ENCODE measurements at places on chromosomes 6 and 20.
A peak's percentile ranks its signal among the peaks of the same experiment; 100 is the strongest.

GRCh38 chr6:35011096-35012041, 122.3 kb downstream of the ANKS1A start:
- no peak for ATAC-seq

- ATAC-seq, result no peak
These were observed 5.0 kb upstream of the COL20A1 start for GRCh38 chr20:63287697-63288580.

- no peak for ATAC-seq
These were observed 27.4 kb downstream of the CBLN4 start for GRCh38 chr20:55977690-55978459.

DNA sequence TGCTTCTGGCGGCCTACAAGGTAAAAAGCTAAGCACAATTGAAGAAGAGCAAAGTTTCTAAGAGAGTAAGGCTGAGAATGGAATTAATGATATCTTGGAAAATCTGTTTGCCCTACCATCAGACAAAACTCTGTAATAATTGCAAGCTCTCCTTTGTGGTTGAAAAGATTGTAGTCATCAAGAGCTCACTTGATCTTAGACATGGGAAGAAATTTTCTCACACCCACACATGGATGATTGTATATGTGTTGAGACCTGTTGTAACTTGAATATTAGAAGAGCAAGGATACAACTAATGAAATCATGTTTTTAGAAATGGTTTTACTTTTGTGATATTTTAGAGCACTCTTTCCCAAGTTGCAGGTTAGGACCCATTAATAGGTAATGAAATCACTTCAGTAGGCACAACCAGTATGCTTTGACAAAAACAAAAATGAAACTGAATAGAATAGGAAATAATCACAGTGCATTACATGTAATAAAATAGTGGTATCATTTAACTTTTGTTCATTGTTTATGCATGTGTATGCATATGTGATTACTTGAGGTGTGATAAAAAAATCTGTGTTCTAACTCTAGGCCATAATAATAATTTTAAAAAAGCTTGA, 14.0 kb downstream of the DCBLD1 start:
- ATAC-seq, result no peak

GRCh38 chr6:53111865-53112264, 36.8 kb downstream of the GCM1 start:
- ATAC-seq, result no peak

- ATAC-seq, result no peak
These were observed 40.3 kb upstream of the CNKSR3 start for GRCh38 chr6:154550779-154551178.

DNA sequence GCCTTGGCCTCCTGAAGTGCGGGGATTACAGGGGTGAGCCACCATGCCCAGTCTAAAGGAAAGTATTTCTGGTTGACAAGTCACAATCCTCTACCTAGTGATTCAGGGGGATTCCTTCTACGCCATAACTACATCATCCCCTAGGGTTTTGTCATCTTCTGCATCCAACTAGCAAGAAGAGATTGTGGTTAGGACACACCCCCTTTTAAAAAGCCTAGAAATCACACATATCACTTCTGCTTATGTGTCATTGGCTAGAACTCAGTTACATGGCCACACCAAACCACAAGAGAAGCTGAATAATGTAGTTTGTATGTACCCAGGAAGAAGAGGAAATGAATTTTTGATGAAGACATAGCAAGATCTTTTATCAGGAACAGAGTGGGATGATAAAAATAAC, 14.7 kb upstream of the CHD6 start:
- peak; percentile 58 for ATAC-seq

DNA sequence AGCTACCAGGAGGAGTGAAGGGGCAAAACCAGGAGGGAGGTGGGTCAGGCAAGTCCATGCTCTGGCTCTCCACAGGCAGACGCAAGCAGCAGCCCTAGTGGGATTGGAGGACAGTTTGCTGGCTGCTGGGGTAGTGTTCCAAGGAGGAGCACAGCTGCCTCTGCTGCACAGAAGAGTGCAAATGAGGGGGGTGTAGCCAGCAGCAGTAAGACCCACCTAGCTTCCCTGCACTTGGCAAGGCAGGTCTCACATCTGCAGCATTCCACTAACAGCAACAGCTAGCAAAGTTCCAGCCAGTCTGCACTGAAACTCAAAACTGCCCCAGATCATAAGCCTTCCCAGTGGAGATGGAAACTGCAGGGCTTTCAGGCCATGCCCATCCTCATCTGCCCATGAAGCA, 405.0 kb downstream of the UTRN start:
- no peak for ATAC-seq

- ATAC-seq, result peak; percentile 47
These were observed 65.0 kb downstream of the HDDC2 start for GRCh38 chr6:125236536-125237327.

- no peak for ATAC-seq
These were observed 37.2 kb downstream of the CNKSR3 start for GRCh38 chr6:154473324-154473723.

- no peak for ATAC-seq
These were observed 110.9 kb downstream of the HFE start for GRCh38 chr6:26197933-26198721.

DNA sequence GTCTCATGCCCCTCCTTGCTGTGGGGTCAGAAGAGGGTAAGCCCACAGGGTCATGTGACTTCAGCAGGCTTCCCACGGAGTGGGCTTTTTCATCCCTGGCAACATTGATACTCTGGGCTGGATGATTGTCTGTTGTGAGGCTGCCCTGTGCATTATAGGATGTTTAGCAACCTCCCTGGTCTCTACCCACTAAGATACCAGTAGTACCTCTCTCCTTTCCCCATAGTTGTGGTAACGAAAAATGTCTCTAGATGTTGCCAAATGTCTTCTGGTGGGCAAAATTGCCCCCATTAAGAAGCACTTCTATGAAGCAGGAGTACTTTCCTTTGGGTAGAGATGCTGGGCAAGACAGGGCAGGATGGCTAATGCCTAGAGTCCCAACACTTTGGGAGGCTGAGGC, 232.5 kb upstream of the ZNF217 start:
- no peak for ATAC-seq

DNA sequence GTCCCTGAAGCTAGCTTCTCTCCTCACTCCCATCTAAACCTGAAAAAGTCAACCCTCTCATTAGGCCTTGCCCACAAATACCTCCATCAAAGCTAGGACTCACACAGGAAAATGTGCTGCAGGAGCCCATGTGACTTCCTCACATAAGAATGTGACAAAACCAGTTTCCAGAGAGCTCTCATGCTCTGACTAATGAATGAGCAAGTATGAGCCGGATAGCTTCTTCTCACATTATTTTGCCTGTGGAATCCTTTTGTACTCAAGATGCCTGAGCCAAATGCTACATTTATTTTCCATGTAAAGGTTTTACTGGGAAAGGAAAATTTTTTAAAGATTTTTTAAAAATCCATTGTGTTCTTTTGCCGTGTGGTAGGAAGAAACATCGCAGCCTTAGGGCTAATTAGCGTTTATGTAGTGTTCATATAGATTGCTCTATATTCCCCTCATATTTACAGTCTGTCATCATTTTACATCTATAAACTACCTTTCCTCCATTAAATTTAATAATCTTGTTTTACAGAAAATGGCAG, 68.6 kb upstream of the CCN6 start:
- no peak for ATAC-seq

- no peak for ATAC-seq
These were observed 8.8 kb upstream of the TPD52L1 start for GRCh38 chr6:125144822-125145221.

DNA sequence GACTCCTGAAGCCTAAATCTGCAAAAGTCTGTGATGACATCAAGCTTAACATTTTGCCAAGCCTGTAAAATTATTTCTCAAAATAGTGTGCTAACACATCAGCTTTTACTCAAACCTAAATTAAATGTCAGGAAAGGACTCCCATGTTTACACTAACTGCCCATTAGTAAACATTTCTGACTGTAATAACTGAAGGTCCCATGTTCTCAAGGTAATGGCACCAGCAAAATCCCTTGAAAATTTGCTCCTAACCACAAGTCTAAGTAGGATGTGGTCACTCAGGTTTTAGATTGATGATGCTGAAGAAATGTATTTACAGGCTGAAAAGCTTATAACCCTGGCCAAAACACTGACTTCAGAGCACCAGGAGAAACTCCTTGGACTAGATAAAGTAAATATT, 33.0 kb downstream of the BACH2 start:
- ATAC-seq, result no peak

GRCh38 chr6:2462831-2463230, 217.4 kb upstream of the GMDS start:
- ATAC-seq, result no peak

DNA sequence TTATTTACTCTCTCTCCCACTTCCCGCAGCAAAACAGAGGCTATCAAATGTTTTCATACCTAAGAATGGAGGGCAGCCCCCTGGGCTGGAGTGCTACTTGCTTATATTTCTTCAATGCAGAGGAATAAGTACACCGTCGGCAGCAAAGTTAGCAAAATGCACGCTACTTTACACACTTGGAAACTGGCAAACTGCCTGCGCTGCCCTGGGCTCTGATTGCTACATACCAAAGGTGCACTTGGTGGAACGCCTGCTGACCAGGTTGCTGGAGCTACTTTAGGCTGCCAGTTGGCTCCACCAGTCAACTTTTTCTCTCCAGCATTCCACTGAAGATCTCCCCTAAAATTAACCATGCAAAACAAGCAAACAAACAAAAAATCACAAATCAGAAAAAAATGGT, 62.4 kb downstream of the PRSS35 start:
- no peak for ATAC-seq

DNA sequence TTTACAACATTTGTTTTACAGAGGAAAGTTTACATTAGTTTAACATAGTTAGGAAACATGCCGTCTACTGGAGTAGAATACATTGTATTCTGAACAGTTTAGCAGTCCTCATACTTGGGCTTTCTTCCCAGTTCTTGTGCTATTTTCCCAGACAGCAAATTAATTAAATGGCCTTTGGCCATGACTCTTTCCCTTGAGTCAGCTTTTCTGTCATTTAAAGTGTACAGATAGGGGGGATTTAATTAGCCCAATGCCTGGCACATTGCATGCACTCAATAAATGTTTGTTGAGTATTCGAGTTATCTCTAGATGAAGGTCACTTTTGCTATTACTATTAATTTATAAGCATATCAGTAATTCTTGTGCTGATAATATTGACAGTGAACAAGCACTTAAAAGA, 1.6 kb downstream of the TMEM244 start:
- no peak for ATAC-seq

DNA sequence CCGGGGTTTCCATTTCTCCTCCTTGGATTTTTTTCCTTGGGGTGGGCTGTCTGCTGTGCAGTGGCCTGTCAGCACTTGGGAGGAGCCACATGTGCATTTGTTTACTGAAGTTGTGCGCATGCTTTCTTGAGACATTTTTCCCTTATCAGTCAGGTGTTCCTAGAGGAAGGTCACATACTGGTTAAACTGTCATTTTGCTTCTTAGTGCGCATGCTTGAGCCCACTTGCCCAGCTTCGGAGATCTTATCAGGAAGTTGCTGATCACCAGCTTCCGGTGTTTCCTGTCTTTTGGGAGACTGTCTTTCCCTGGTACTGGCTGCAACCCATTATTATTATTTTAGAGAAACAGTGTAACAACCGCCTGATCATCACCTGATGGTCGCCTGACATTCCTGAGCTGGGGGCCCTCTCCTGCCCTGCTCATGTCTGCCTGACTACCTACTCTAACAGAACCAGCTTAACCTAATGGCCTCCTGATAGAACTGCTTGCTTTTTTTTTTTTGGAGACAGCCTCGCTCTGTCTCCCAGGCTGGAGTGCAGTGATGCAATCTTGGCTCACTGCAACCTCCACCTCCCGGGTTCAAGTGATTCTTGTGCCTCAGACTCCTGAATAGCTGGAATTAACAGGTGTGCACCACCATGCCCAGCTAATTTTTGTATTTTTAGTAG, 378 bp upstream of the ERVFRD-1 start:
- ATAC-seq, result no peak

DNA sequence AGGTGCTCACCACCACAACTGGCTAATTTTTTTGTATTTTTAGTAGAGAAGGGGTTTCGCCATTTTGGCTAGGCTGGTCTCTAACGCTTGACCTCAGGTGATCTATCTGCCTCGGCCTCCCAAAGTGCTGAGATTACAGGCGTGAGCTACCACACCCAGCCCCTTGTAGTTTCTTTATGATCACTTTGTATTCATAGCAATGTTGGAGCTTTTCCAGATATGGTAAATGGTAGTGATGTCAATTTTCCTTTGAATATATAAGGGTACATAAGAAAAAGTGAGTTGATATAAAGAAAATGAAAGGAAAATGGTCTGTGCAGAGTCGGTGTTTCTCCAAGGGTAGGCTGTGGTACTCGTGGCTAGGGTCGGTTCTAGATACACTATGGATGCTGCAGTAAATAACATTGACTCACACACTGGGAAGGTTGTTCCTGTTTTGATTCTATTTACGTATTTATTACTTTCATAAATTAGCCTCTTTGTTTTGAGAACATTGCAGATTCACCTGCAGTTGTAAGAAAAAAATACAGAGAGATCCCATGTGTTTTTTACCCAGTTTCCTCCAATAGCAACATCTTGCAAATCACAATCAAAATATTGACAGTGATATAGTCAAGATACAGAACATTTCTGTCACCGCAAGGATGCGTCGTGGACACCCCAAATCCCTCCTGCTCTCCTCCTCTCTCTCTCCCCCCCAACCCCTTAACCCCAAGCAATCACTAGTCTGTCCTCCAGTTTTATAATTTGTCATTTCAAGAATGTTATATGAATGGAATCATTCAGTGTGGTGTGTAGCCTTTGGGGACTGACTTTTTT, 2.5 kb downstream of the ZNF831 start:
- peak; percentile 52 for ATAC-seq

- ATAC-seq, result no peak
These were observed 41.5 kb downstream of the CD164 start for GRCh38 chr6:109340811-109341210.

DNA sequence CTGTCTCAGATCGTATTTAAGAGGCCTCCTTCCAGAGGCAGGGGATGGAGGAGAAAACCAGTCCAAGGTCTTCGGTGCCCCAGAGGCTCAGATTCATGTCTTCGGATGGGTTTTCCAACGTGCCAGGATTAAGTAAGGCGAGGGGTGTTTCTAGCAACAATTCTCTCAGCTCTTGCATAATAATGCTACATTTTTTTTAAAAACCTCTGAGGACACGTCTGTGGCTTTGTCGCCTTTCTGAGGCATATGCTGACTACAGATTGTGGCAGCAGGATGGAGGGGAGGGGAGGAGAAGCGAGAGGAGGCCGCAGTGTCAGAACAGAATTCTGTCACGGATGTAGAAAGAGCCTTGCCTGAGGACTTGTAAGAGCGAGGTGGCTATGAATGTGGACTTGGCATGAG, 17.7 kb upstream of the CCDC167 start:
- ATAC-seq, result peak; percentile 51

DNA sequence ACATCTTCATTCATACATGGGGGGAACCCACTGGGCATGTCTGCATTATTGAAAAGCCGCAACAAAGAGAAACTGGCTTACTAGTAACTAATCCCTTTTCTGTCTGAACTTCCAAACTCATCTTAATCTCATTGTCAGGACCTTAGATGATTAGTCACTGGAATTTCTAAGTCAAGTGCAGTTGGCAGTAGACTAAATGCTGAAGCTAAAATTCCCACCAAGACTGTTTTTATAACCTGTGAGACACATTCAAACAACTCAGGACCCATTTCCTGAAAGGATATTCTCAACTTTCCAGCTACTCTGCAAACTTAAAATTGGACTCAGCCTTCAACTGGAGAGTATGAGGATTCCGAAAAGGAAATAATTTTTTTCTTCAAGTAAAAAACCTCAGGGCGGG, 94.8 kb upstream of the SCAF8 start:
- no peak for ATAC-seq

- no peak for ATAC-seq
These were observed 38.2 kb upstream of the NKX2-4 start for GRCh38 chr20:21435576-21435975.

GRCh38 chr6:13302751-13303667, 25.3 kb downstream of the TBC1D7 start:
- ATAC-seq, result peak; percentile 82

Measured in stimulated activated memory B cell treated with anti-CD40 and anti-IgM and Interleukin-4, amounts not matched to agents 10 μg/mL and 1 μg/mL and 100 μg/mL, for 72 hours (primary cell).